Brain microvascular endothelial cell (primary cell): ENCODE measurements at places on chromosomes 5 and 9.

DNA sequence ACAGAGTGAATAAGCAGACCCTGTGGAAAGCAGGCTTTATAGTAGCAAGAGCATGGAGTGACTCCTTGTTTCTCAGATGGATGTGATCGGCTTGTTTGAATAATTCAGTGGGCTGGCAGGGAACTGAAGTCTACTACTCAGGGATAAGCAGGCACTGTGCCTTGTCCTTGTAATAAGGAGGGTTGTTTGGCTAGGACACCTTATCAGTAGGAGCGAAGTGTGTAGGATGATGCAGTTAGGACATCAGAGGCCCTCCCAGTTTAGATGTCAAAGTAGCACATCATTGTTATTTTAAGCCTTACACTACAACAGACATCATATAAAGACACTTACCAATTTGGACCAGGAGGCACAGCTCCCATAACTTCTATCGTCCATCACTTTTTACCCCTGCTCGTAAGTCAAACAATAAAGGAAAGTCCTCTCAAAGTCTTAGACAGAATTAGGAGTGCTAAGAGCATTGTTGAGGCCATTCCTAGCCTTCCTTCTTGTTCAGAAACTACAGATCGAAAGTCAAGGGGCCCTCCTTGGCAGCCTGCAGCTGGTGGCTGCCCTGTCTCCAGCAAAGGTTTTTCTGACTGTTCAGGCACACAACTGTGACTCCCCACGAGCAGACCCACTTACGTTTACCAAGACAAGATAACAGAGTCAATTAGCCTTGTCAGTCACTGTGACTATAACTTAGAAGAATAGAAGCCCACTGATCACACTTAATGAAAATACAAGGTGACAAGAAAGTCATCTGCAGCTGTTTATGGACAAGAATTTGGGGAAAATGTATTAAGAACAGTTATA, 218.6 kb downstream of the SNX18 start:
- DNase-seq: no peak

GRCh38 chr9:135093111-135093510, 5.6 kb downstream of the OLFM1 start:
- DNase-seq: no peak

DNA sequence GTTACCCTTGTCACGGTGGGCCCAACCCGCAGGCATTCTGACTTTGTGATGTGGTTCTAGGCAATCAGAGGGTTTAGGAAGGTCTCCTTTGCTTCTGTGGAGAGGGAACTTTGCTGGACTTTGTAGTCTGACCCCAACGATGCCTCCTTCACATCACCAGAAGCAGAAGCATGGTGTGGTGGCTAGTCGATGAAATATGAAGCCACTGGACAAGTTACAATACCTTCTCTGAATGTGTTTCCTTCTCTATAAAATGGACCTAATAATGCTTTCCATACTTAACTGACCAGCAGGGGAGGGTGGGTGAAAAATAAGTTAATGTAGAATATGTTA, 607 bp downstream of the SPEF2 start:
- no peak for DNase-seq

GRCh38 chr5:165028356-165028755, 1522.9 kb downstream of the MAT2B start:
- no peak for DNase-seq

DNA sequence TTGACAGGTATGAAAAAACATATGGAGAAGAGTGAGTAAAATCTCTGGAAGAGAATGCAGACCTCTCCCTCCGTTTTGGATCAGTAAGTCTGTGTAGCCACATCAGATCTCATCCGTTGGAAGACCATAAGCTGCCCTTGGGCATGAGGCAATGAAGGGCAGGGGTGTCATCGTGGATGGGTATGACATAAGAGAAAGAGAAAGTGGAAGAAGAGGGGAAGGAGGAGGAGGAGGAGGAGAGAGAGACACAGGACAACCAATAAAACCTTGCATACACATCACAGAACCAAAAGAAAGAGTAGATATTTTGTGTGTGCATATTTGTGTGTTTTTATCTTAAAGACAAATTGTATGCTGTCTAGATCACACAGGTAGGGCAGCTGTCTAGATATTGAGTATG, 50.7 kb downstream of the PRRC1 start:
- DNase-seq: no peak

DNA sequence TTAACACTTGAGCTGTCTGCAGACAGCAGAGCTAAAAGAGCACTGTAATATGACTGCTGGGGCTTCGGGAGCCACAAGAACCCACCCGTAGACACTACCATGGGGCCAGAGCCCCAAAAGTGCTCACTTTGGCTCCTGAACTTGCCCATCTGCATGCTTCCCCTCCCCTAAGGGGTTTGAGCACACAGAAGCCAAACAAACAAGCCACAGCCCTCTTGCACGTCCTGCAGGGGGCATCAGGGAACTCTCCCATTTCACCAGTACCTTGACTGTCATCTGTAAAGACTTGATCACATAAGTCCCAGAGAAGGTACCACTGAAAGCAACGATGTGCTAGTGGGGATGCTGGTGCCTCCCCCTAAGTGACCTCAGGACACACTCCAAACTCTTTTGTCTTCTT, 681.8 kb downstream of the SEMA5A start:
- no peak for DNase-seq

GRCh38 chr9:114496011-114496410, 9.3 kb downstream of the WHRN start:
- no peak for DNase-seq

DNA sequence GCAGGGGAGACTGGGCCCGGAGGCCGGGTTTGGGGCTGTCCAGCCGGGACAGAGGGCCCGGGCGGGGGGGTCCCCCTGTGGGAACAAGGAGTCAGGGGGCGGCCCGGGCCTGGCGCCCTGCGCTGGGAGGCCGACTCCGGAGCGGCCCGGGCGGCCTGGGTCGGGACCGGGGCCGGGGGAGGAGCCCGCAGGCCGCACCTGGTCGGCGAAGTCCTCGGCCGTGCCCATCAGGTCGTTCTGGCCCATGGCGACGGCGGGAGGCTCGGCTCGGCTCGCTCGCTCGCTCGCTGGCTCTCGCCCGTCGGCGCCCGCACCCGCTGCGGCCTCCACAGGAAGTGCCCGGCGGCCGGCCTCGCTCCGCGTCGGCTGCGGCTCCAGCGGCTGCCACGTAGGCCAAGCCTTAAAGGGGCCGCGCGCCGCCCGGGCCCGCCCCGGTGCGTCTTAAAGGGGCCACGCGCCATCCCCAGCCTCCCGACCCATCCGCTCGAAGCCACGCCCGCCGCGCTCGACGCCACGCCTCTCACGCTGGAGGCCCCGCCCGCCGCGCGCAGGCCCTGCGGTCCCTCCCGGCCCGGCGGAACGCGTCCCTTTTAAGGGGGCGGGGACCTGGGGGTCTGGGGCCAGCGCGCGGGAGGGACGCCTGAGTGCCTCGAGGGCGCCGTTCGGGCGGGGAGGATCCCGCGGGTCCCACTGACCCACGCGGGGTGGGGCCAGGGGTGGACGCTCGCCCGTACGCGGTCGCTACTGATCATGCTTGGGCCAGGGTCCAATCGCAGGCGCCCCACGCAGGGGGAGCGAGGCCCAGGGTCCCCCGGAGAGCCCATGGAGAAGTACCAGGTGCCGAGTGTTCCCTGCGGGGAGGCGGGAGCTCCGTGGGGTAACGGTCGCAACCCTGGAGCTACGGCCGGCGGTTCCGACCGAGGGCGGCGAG, at the start of the genes STKLD1 and SURF4:
TSS of gene STKLD1 (plus strand) at position 643 of the 931 bp plus-strand sequence. CDS start at position 751, 108 bp downstream.
TSS of gene SURF4 (minus strand) at position 337 of the 931 bp plus-strand sequence. CDS start at position 246, 91 bp downstream.
- DNase-seq: peak; percentile 91

DNA sequence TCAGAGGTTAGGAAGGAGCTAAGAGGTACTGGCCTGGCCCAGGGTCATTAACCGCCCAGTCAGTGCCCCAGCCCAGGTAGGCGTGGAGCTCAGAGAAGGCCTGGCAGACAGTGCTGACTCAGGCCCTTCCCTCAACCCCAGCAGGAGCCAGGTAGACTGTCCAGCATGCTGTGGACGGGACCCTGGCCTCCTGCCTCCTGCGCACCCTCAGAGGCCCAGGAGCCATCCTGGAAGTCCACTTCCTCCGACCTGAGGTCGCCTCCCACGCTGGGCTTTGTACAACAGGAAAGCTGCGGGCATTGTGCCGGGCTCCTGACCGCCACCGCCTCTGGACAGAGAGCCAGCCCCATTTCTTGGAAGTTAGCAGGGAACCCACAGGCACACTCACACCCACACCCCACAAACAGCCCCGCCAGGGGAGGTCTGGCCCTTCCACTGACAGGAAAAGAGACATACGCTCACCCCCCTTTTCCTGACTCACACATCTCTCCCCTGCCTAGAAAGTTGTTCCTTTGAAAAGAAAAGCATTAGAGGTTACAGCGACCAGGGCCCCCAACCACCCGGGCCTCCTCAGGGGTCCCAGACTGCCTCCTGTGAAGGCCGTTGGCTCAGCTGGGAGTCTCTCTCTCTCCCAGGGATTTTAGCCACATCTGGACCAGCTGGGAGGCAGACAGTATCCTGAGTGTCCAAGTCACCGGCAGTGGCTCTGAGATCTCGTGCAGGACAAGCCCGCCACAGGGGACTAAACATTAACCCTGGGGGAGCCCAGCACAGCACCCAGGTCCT, 7.7 kb downstream of the RALGDS start:
- no peak for DNase-seq

GRCh38 chr5:151964471-151964870, 39.8 kb upstream of the GLRA1 start:
- no peak for DNase-seq

- DNase-seq: peak; percentile 79
These were observed 298.3 kb upstream of the EFNA5 start for GRCh38 chr5:107968998-107969397.

GRCh38 chr5:75078027-75078426, 25.7 kb upstream of the GCNT4 start:
- DNase-seq: no peak

GRCh38 chr5:980001-980588, 28.5 kb upstream of the NKD2 start:
- DNase-seq: no peak

- DNase-seq: no peak
These were observed 598.4 kb downstream of the ACTL7B start for GRCh38 chr9:108257382-108257781.

DNA sequence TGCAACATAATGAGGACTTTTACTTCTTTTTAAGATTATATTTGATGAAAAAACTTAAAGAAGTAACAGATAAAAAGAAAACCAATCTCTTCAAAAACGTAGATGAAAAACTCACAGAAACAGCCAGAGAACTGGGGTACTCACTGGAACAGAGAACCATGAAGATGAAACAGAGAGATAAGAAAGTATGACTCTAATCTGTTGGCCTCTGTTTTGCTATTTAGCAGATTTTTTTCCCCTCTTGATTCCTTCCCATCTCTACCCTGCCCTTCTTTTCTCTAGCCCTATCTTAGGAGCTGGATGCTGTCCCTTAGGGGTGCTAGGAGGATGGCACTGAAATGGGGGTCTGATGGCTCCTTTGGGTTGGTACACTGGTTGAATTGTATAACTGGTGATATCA, 97.5 kb upstream of the FREM1 start:
- no peak for DNase-seq

GRCh38 chr9:761793-762560, 79.5 kb upstream of the DMRT1 start:
- DNase-seq: no peak

DNA sequence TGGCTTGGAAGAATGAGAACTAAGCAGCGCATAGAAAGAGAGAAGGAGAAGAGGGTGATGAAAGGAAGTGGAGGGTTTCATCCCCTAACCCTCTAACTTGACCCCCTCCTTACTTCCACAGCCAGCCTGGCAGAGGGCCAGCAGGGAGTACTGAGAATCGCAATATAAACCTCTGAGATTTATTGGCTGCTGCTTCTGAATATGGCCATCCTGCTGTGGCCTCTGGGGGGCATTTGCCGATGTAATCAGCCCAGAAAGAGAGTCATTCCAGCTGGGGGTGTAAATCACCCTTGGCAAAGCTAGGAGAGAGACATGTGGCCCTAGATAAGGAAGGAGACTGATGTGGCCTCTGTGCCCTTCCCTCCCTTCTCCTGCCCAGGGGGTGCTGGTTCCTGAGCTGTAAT, 960 bp upstream of the GFRA3 start:
- DNase-seq: no peak

DNA sequence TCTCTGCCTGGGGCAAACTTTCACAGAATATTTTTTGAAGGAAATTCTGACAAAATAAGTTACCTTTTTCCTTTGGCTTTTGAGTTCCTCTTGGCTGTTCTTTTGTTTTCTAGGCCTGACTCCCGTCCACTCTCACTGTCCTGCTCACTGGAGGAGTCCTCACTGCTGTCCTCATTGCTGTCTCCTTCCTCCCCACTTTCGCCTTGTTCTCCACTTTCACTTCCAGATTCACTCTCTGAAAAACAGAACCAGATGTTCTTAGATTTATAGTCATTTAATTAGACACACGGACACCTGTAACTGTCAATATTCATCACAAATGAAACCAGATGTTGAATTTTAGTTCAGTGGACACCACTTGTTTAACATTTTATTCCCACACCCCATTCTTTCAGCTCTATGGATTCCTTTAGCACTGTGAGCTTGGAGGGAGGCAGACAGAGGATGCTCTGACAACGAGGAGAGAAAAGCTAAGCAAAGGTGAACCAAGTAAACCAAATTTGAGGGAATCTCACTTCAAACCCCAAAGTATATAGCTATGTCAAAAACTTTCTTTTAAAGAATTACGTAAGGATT, 180.7 kb downstream of the AP3B1 start:
- no peak for DNase-seq

DNA sequence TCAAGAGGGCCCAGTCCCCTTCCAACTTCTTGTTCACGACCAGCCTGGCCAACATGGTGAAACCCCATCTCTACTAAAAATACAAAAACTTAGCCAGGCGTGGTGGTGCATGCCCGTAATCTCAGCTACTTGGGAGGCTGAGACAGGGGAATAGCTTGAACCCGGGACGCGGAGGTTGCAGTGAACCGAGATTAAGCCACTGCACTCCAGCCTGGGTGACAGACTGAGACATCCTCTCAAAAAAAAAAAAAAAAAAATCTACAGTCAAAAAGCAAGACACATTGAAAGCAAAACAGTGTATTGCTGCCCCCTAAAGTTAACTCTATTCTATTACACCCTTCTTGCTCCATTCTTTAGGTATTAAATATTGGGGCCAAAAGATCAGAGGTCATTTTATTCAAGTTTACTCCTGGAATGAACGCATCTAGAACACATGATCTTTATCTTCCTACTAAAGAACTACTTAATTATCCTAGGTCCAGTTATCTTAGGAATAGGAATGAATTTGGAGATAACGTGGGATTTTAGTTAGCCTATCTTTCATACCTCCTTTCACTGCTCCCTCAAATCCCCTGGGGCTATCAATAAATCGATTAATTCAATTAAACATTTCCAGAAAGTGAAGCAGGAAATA, 2.4 kb downstream of the ATG12 start:
- no peak for DNase-seq

DNA sequence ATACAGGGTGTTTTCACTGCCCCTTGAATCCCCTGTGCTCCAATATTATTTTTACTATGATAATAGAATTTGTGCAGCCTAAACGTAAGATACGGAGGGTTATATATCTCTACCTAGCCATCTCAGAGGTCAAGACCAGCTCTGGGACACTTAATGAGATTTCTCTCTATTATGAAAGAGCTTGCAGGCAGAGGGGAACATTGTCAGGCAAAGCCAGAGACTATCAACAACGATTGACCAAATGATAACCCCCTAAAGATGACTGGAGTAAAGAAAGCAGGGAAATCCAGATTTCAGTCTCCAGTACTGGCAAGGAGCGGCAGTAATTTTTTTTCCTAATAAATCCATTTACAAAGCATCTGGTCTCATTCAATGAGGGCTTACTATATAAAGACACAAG, 59.8 kb upstream of the LPAR1 start:
- DNase-seq: no peak

- DNase-seq: no peak
These were observed 142.2 kb downstream of the DCP2 start for GRCh38 chr5:113118765-113119164.
